Retina (tissue), 1 donor: ENCODE measurements at places on chromosomes 3 and 15.

GRCh38 chr3:119304201-119304713, 10.1 kb downstream of the ARHGAP31 start:
- DNase-seq, result no peak

GRCh38 chr3:45507820-45508317, 86.7 kb upstream of the LIMD1 start:
- DNase-seq, result peak; percentile 76

DNA sequence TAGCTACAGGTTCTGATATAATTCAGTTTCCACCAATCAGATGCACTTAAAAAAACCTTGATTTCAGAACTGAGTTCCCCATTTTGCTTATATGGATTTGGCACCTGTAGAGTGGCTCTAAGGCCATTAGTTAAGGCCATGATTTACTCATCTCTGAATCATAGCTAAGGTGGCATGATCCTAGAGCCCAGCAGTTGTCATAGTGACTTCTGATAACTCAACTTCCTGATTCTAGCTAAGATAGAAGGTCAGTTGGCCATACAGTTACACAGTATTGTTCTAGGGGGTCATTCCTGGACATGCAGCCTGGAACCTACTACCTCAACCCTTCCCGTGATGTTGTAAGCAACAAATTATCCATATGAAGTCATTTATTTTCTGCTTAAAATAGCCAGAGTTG, 15.9 kb upstream of the TMEM87A start:
- no peak for DNase-seq

DNA sequence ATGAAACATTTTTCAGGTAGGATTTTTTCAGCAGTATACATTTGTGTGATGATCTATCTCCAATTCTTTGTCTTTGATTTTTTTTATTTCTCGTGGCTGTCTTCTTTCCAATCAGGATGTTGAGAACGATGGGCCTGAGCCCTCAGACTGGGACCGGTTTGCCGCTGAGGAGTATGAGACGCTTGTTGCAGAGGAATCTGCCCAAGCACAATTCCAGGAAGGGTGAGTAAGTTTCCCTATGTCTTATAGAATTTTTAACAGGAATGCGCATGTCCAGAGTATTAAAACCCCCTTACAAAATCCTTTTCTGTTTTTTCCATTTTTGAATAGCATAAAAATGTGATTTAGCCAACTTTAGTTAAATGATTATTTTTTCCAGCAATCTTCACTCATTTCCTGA, 90.0 kb downstream of the MSL2 start:
- no peak for DNase-seq

DNA sequence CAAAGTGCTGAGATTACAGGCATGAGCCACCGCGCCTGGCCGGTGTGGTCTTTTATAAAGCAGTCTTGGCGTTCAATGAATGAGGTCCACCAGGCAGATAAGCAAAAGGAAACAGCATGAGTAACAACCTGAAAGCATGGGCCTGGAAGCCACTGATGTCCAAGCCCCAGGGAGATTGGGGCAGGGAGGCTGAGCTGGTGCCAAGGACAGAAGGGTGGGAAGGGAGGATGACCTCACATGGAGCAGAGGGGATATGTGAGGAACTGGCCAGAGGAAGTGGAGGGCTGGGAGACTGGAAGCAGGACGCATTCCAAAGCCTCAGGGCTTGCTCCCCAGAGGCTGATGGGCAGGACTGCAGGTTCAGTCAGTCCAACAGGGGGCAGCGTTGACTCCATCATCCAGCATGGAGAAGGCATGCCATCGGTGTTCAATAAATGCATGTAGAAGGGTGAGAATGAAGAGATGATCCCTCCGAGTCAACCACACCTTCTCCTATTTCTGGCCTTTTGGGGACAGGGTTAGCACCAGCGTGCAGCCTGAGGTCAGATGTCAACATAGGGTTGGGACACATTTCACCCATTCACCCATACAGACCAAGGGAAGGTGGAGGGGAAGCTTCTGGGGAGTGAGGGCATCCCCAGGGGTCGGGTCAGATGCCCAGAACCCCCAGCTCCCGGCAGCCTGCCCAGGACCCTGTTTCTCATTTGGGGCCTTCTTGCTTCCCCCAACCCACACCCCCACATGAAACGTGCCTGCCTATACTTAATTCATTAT, 14.8 kb downstream of the MYL3 start:
- no peak for DNase-seq

GRCh38 chr3:52359116-52359855, 43.2 kb downstream of the DNAH1 start:
- DNase-seq, result no peak

DNA sequence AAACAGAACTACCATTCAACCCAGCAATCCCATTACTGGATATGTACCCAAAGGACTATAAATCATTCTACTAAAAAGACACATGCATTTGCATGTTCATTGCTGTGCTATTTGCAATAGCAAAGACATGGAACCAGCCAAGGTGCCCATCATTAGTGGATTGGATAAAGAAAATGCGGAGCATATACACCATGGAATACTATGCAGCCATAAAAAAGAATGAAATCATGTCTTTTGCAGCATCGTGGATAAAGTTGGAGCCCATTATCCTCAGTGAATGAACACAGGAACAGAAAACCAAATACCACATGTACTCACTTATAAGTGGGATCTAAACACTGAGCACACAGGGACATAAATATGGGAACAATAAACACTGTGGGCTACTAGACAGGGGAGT, 43.1 kb upstream of the TIMP4 start:
- DNase-seq, result no peak

GRCh38 chr3:169865176-169865767, 4.5 kb downstream of the LRRC31 start:
- DNase-seq, result no peak

- no peak for DNase-seq
Observed at GRCh38 chr3:4828279-4829030, 150.8 kb upstream of the BHLHE40 start.

- DNase-seq, result no peak
Observed at GRCh38 chr3:177279118-177279815, 82.0 kb upstream of the TBL1XR1 start.

DNA sequence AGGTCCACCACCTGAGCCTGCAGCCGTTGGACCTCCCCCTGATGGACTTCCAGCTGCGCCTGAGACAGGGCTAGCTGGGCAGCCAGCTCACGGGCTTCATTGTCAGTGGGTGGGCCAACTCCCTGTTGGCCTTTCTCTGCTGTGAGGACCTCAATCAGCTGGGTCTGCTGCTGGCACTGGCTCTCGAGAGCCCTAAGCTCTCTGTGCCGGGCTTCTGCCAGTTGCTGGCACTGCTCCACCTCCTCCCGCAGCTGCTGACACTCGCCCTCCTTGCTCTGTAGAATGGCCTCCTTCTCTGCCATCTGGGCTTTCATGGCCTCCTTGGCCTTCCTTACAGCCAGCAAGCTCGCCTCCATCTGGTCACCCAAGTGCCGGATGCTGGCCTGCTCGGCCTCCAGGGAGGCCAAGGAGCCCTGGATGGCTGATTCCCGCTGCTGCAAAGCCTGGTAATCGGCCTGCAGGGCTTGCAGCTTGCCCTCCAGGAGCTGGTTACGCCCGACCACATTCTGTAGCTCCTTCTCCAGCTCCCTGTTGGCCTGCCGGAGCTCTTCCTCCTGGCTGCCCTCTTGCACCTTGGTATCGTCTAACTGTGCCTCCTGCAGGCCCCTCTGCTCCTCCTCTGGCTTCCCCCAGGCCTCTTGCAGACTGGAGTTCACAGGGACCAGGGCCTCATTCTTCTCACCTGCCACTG, 23.8 kb downstream of the CXCR6 start:
- no peak for DNase-seq

DNA sequence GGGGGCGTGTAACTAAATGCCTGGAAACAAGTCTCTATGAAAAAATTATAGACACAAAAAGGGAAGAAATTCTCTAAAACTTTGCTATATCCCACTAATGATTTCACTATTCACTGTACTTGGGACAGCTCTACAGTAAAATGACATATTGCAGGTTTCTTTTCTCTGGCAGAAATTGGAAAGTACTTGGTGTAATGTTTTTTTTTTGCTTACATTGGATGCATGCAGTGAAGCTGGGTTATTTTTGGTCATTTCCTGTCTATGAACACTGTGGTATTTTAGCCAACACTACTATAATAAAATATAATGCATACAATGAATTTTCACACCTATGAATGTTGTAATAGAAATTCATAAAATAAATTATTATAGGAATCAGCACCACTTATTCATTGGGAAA, 109.7 kb downstream of the LRRC49 start:
- no peak for DNase-seq

DNA sequence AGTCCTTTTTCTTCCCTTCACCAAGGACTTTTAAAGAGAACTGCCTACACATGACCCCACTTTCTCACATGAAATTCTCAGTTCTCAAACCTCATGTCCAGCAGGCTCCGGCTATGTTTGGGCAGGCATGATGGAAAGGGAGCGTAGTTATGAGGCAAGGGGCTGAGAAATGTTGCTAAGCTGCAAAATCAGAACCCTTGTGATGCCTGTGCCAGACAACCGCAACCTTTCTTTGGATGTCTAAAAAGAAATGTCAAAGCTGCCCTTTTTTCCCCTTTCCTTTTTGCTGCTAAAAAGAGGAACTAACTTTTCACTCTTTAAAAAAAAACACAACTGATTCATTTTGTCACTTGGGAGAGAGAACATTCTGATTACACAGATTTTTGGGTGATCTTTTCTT, 19.2 kb downstream of the GNB4 start:
- no peak for DNase-seq

GRCh38 chr3:67526246-67526645, 128.2 kb downstream of the SUCLG2 start:
- no peak for DNase-seq

- peak; percentile 27 for DNase-seq
Observed at GRCh38 chr3:17057321-17057720, 172.6 kb downstream of the PLCL2 start.

DNA sequence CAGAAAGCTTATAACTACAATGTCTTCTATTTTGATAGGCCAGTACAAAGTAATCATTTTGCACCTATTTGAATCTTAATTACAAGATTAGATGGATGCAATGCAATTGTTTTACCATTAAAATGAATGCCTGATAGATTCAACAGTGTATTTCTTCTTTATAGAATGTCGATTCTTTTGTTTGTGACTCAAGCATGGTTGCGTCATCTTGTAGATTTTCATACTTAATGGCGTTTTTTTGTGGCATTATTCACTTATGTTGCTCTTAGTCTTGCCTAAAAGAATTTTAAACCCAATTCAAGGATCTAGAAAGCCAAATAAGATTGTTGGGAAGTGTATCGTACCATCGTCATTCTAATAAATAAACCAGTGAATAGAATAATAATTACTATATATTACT, 21.4 kb downstream of the ZBTB38 start:
- DNase-seq, result no peak

GRCh38 chr3:183592821-183593220, 37.3 kb upstream of the KLHL6 start:
- DNase-seq, result no peak

DNA sequence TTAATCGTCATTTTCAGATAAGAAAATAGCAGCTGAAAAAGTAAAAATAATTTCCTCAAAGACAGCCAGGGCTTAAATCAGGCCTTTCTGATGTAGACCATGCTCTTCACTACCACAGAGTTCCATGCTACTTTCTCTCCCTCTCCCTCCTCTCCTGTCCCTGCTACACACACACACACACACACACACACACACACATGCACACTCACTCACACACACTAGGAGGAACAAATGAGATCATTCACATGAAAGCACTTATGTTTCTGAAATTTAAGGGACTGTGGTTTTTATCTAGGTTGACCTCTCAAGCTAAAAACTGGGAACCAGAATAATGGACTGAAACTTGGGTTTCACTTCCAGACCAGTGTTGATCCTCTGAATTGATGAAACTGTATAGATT, 4.1 kb upstream of the PSMA4 start:
- no peak for DNase-seq

- no peak for DNase-seq
Observed at GRCh38 chr15:47301481-47301880, 415.8 kb upstream of the SEMA6D start.

DNA sequence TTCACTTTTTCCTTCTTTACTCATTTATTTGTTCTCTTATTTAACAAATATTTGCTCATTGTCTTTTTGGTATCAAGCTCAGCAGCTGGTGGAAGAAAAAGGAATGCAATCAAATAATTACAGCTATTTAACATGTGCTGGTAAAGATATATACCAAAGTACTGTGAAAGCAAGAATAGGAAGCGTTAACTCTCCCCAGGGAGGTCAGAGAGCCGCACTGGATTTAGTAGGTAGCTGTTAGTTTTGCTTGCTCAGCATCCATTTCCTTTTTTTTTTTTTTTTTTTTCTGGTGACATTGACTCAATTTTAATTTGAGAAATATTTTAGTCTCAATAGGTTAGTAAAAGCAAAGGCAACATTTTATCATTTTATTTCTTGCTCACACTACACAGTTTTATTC, 308.5 kb upstream of the MDFIC2 start:
- no peak for DNase-seq

- no peak for DNase-seq
Observed at GRCh38 chr3:157683668-157684067, 180.5 kb upstream of the VEPH1 start.

DNA sequence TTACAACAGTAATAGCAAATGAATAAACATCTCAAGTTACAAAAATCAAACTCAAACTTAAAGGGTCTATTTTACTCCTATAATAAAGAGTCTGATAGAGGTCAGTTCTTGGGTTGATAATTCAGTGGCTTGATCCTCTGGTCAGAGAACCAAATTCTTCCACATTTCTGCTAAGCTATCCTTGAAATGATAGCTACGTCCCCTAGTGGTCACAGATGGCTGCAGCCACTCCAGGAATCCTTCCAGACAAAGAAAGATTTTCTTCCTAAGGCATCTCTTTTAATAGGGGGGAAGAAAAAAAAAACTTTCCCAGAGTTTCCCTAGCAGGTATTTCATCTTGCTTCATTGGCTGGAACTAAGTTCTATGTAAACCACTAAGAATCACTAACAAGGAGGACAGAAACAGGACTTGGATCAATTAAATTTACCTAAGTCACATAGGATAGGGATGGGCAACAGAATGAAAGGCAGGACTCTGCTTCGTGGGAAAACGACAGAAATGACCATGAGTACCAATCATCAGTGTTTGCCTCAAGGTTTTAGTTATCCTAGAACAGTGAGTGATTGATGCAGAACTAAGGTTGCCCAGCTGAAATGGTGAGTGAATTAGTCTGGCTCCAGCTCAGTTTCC, 160.7 kb downstream of the STAC start:
- no peak for DNase-seq

DNA sequence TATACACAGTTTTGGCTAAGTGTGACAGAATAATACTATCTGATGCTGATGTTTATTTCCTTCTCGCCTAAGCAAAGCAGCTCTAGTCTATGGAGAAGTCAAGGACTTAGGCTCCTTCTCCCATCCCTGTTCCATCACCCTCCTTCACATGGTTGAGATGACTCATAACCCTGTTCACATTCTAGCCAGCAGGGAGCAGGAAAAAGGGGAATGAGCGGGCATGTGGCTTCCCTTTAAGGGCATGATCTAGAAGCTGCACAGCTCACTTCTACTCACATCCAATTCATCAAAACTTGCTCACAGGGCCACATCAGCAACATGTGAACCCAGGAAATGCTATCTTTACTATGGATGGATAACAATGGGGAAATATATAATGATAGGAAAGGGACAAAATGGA, 40.9 kb downstream of the CBLB start:
- no peak for DNase-seq
